ENCODE measurements at places on chromosomes 1 and 21. TPM values are rescaled to one million over a fixed set of nuclear protein-coding genes. Genes with fewer than 3 reads are reported as not detected.

NDUFS2 gene
- 194 TPM for total RNA-seq

NBPF10 gene
- total RNA-seq = 0.49 TPM

HES2 gene
- 0.59 TPM for total RNA-seq

TBX15 gene
- total RNA-seq = 6.5 TPM

RIMS3 gene
- not detected for total RNA-seq

KCNH1 gene
- not detected for total RNA-seq

KRTAP10-11 gene
- not detected for total RNA-seq

KRTAP13-2 gene
- total RNA-seq = not detected

OPTC gene
- not detected for total RNA-seq

CCDC30 gene
- total RNA-seq = 0.56 TPM

GRCh38 chr1:22936681-22937080, 36.0 kb downstream of the LACTBL1 start:
- DNase-seq = no peak

DNA sequence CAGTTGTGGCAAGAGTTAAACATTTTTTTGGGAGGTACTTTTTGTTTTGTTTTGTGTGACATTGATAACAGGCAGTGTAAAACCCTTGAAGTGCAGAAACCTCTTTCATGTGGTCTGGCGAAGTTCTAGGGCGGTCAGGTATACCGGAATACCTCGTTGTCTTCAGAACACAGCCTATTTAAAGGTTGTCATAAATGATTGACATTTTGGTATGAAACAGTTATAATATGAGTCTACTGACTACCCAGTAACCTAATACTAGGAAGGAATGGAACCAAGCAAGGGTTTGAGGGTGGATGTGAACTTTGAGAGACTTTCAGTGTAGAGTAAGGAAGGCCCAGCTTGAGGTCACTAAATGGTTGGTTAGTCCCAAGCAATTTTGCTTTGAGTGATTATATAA, 40.5 kb downstream of the PATJ start:
- no peak for DNase-seq

DNA sequence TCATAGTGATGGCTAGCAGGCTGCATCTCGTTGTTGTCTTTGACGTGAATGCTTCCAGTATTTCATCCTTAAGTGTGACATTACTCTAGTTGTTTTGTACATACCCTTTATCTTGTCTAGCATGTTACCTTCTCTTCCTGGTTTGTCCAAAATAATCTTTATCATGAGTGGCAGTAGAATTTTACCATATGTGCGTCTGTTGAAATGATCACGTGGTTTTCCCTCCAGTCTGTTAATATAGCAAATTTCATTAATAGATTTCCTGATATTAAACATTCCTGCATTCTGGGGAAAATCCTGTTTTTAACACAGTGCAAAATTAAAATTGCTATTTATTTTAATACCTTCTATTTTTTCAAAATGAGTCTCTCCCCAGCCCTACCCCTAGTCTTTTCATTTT, 15.6 kb downstream of the ADARB1 start:
- DNase-seq = no peak

DNA sequence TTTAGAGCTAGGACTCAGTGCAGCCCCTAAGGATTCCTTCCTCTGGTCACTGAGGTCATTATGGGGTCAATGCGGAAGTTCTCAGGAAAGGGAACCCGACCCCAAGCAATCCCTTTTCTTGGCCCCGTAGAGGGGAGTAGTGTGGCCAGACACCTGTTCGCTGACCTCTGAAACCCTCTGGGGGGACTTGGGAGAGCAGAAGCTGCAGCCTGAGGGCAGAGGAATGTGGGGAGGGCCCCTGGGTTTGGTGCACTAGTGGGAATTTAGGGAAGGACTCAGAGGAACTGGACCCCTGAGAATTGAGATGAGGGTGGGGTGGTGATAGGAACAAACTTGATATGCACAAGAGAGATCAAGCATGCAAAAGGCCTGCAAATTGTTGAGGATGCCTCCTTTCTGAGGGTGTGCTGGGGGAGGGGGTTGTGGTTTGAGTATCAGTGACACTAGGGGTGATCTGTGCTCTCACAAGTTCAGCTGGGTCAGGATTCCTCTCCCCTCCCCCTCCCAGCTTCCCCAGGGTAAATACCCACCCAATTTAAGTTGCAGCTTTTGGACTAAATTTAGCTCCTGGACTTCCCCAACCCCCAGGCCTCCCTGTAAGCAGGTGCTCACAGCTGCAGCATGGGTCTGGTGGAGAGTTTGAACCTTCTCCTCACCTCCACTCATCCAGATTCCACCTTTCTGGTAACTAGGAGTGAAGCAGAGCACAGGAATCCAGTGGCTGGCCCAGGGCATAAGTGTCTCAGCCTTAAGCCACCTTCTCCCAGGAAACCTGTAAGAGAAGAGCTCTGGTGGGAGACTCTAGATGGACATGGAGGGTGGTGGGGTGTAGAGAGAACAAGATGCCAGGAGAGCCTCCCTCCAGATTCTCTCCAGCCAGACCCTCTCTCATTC, 13.5 kb downstream of the ADAMTSL4 start:
- DNase-seq = no peak

GRCh38 chr1:19011845-19012231, 55.4 kb upstream of the IFFO2 start:
- DNase-seq = no peak

GRCh38 chr1:82950606-82951200, 1048.2 kb downstream of the TTLL7 start:
- DNase-seq = no peak

DNA sequence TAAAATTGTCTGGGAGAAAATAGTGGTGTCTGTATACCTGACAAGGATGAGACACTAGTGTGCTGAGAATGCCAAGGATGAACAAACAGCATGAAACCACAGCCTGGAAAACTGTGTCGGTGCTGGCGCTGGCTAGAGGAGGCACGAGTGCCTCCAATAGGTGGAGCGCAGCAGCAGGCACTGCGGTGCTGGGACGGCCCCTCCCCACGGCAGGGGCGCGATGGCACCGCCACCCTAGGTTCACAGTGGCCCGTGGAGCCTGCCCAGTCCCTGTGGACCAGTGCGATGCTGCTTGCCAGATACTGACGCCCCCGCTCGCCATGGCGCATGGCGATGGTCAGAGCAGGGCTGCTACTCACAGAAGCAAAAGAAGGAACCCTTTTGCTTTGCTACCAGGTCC, 6.8 kb downstream of the CFAP410 start:
- no peak for DNase-seq

DNA sequence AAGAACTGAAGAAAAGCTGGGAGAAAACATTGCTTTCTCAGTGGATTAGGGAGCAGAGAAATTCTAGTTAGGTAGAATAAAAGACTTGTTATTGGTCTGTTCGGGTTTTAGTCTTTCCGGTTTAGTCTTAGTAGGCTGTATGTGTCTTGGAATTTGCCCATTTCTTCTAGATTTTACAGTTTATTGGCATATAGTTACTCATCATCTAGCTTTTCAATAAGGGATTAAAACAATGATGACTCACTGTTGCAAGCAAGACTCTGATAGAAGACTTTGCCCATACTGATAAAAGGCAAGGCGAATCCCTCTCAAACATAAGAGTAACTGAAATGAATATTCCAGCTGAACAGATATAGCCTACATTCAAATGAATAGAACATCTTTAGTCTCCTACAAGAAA, 62.3 kb downstream of the GPR137B start:
- DNase-seq = no peak

- DNase-seq = no peak
Measured at GRCh38 chr1:170663404-170664092, 383 bp upstream of the PRRX1 start.

DNA sequence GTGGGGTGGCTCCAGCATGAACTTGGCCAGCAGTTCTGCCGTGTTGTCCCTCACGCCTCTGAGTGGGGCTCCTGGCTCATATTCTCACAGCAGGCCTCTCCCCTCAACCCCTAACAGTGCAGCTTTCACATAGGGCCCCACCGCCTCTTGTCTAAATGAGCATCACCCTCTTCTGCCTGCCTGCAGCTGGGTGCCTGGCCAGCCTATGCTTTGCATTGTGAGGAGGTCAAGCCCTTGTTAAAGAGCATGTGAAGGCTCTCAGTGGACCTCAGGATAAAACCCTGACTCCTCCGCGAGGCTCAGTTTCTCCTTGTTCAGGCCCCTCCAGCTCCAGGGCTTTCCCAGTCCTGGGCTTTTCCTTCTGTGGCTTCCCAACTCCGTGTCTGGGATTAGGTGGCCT, 34.8 kb downstream of the CRYAA start:
- no peak for DNase-seq

- DNase-seq = no peak
Measured at GRCh38 chr1:40930174-40930964, 49.1 kb upstream of the CTPS1 start.

- peak; percentile 57 for DNase-seq
Measured at GRCh38 chr1:205523891-205524793, 19.7 kb downstream of the CDK18 start.

GRCh38 chr21:36697060-36697850, 1.7 kb upstream of the SIM2 start:
- no peak for DNase-seq

GRCh38 chr21:35850029-35850428, 210.3 kb downstream of the SETD4 start:
- DNase-seq = no peak

GRCh38 chr1:36137226-36137625, 12.1 kb downstream of the TRAPPC3 start:
- no peak for DNase-seq

GRCh38 chr21:35594905-35595304, 465.4 kb downstream of the SETD4 start:
- no peak for DNase-seq

DNA sequence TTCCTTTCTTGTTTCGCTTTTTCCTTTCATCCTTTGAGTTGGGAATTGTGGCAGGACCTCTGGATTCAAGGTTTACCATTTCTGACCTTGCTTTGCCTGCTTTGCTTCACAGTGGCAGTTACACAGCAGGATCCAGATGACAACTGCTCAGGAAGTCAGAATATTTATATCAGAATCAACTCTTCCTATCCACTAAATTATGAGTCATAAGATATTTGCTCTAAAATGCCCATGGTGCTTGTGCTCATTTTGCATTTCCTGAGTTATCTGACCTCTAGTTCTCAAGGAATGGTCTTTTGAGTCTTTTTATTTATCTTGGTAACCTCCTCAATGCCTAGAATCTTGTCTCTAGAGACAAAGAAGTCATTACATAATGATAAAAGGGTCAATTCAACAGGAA, 290.8 kb downstream of the LRRC7 start:
- no peak for DNase-seq

GRCh38 chr1:9250411-9251381, 16.1 kb downstream of the H6PD start:
- no peak for DNase-seq

GRCh38 chr1:91383456-91383855, 21.2 kb downstream of the HFM1 start:
- DNase-seq = no peak

DNA sequence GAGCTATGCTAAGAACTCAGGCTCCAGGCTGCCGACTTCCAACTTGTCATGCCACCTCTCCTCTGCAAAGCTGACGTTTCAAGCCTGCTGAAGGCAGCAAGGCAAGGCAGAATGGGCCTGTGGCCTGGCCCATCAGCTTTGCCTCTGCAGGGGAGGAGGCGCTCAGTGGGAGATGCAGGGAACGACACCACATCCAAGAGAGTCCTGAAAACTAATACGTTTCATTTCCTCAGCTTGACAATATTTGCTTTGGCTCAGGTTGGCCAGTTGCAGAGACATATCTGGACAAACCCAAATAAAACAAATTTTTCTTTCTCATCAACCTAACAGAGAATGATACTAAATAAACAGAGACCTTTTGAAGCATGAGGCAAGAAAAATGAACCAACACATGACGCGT, 35.3 kb downstream of the BEND5 start:
- no peak for DNase-seq

All from MG63 (cell line).